Stimulated activated CD8-positive, alpha-beta memory T cell treated with anti-CD3 and anti-CD28 coated beads, Interleukin-4, amount 100 ng/mL, for 4 hours (primary cell): ENCODE measurements at places on chromosomes 2 and 18.

- peak; percentile 27 for DNase-seq
Observed at GRCh38 chr2:147082850-147083522, 761.8 kb upstream of the ACVR2A start.

- DNase-seq = no peak
Observed at GRCh38 chr18:47077111-47077510, 41.7 kb upstream of the ELOA2 start.

GRCh38 chr2:30643674-30644073 is 163.6 kb downstream of the CAPN13 start:
- no peak for DNase-seq

DNA sequence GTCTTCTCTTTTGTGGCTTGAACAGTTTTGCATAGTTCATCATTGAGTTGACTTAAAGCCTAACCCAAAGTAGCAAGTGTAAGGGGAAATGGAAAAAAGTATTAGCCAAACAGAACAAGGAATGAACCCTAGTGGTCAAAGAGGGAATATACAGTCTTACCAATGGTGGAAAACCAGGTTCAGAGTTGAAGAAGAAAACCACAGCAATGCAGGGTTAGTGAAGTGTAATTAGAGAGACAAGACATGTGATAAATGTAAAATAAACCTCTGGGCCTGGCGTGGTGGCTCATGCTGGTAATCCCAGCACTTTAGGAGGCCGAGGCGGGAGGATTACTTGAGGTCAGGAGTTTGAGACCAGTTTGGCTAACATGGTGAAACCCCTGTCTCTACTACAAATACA is 2.4 kb downstream of the TTN start:
- no peak for DNase-seq

GRCh38 chr2:213266421-213266820 is 17.8 kb upstream of the SPAG16 start:
- no peak for DNase-seq

- no peak for DNase-seq
Observed at GRCh38 chr2:125240870-125241269, 1215.8 kb downstream of the CNTNAP5 start.

GRCh38 chr2:64929333-64929732 is 59.9 kb upstream of the SLC1A4 start:
- DNase-seq = no peak

DNA sequence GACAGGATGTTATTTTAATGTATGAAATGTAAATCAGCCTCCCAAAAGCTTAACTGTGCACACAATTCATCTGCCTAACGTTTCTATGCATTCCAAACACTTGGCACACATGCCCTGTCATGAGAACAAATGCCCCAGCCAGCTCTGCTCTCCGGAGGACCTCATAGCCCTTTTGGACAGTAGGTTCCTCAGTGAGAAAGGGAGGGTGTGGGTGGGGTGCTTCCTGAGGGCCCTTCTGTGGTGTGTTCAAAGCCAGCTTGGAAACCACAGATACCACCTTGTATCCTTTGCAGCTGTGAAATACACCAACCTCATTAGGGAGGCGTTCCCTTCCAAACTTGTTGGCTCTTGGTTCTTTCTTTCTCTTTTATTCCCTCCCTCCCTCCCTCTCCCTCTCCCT is 102.2 kb upstream of the ASB18 start:
- no peak for DNase-seq

DNA sequence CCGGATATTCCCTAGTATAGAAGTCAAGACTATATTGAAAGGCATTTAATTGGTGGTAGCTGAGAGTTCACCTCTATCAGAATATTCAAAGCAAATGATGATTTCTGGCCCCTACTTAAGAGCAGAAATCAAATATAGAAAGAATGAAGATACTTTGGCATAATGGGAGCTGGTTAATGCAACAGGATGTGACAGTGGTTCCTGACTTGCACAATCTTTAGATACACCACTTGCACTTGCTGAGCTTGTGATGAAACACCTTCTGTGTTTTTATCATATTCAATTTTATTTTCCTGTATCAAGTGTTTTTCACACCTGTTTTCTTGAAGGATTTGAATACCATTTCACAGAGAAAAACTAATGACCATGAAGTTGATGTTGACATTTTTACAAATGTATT is 124.1 kb upstream of the CDH19 start:
- DNase-seq = no peak

- DNase-seq = no peak
Observed at GRCh38 chr2:48045613-48046012, 139.3 kb upstream of the FBXO11 start.

GRCh38 chr2:192416060-192416459 is 221.3 kb upstream of the TMEFF2 start:
- no peak for DNase-seq

- no peak for DNase-seq
Observed at GRCh38 chr18:6543330-6543908, 128.7 kb upstream of the L3MBTL4 start.

- DNase-seq = no peak
Observed at GRCh38 chr2:127664065-127664894, 11.1 kb downstream of the LIMS2 start.

DNA sequence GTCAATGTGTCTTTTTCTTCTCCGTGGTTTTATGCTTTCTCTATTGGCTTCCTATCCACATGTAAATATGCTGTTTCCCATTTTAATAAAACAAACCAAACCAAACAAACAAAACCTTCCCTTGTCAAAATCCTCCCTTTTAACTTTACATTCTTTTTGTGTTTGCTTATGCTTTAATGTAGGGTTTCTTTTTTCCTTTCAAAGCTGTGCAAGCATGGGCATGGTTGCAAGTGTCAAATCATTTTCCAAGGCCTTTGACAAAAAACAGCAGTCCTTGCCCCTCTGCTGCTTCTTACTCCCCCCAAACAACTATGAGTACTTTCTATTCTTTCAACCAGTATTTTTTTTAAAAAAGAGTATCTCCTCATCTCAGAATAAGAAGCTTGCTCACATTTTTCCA is 66.0 kb upstream of the ACYP2 start:
- no peak for DNase-seq

DNA sequence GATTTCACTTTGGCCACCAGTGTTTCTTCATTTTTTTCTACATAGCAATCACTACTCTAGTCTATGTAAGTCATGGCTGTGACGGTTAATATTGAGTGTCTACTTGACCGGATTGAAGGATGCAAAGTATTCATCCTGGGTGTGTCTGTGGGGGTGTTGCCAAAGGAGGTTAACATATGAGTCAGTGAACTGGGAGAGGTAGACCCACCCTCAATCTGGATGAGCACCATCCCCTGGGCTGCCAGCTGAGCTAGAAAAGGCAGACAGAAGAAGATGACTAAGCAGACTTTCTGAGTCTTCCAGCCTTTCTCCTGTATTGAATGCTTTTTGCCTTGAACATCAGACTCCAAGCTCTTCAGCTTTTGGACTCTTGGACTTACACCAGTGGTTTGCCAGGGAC is 265.0 kb upstream of the SLC8A1 start:
- DNase-seq = no peak

GRCh38 chr2:188607501-188607900 is 315.8 kb downstream of the GULP1 start:
- DNase-seq = no peak

- no peak for DNase-seq
Observed at GRCh38 chr2:72124376-72124775, 23.3 kb downstream of the CYP26B1 start.

DNA sequence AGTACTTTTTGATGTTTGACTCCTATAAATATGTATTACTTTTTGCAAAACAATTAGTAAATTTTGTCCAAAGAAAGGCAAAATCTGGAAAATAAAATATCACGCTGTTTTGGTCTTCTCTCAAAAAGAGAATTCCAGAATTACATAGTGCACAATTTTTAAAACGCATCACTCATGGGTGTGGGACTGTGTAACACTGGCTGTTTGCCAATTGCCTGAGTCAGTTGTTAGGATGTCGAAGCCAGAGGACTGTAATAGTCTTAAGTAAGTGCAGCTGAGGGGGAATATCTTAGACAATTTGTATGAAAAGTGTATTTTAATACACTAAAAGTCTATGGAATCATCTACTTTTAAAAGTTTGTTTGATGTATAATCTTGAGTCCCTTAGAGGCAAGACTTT is 24.1 kb upstream of the EPHA4 start:
- no peak for DNase-seq

DNA sequence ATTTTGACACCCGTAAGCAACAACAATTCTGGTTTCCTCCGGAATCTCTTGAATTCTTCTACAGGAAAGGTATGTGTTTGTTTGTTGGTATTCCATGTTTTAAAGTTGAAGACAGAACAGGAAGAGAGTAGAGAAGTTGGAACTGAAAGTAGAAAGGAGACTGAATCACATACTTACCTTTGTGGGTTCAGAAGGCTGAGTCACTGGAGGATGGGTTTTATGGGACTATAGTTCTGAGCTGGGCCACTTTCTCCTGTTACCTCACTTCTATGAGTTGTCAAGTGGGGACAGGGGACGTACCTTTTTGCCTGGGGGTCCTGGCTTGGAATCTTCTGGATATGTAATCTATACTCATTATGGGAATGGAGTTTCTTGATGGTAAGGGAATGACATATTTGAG is 40.9 kb downstream of the KDM3A start:
- DNase-seq = no peak

- DNase-seq = no peak
Observed at GRCh38 chr2:68643011-68643873, at the start of gene PROKR1. Gene PROKR1, plus strand, starts transcription at chr2:68643579. Its CDS starts 2,243 bp downstream, at chr2:68645822.

DNA sequence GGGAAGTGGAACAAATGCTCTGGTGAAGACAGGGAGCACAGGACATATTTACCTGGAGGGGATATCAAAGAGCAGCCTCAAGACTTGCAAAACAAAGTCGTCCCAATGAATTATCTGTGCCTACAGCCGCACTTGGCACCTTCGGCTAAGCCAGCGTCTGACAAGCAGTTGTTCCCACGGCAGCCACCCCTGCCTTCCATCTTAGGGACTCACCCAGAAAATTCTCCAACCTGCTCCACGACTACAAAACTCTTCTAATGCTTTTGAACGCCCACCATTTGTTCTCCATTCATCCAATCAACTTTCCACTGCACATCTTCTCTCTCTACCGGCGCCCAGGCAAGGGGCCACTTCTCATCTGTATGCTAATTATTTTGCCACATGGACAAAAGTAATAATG is 7.0 kb downstream of the MYT1L start:
- no peak for DNase-seq

- DNase-seq = no peak
Observed at GRCh38 chr2:119428488-119429224, 3.0 kb upstream of the TMEM37 start.

GRCh38 chr18:57439985-57440330 is 4.8 kb downstream of the ONECUT2 start:
- DNase-seq = no peak

GRCh38 chr2:194380011-194380410 is 1277.0 kb upstream of the SLC39A10 start:
- DNase-seq = no peak

DNA sequence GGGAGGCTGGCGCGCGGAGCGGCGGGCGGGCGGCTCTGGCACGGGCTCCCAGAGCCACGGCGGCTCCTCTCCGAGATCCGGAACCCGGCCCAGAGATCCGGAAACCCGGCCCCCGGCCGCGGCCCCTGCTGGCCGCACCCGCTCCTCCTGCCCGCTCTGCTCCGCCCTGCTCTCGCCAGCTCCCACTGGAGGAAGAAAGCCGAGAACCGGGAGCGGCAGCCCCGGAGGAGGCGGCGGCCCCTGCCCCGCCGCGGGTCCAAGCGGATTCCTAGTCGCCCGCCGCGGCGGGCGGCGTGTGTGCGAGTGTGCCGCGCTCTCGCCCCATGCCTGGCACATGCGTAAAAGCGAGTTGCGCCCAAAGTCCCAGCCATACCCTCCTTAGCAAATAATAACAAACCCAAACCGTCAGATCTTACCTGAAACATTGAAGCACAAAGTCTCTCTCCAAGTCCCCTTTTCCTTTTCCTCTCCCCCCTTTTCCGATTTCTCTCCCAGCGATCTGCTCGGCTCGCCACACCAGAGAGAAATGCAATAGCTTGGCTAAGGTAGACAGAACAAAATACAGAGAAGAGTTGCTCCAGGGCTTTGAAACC is 108.7 kb upstream of the KCTD1 start:
- no peak for DNase-seq

DNA sequence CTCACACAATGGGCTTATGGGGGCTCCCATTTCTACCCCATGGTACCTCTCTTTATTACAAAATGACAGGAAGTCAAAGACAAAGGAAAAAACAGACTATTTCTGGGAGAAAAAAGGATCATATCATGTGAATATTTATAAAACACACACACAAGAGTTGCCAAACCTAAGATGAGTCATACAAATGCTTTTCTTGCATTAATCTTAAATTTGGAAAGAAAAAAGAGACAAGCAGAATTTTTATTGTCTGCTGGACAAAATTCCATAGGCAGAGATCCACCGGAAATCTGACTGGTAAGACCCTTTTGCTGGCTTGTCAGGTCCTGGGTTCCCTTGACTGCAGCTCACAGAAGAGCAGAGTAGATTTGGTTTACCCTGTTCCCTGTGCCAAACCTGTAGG is 1732.3 kb upstream of the PIK3C3 start:
- no peak for DNase-seq

DNA sequence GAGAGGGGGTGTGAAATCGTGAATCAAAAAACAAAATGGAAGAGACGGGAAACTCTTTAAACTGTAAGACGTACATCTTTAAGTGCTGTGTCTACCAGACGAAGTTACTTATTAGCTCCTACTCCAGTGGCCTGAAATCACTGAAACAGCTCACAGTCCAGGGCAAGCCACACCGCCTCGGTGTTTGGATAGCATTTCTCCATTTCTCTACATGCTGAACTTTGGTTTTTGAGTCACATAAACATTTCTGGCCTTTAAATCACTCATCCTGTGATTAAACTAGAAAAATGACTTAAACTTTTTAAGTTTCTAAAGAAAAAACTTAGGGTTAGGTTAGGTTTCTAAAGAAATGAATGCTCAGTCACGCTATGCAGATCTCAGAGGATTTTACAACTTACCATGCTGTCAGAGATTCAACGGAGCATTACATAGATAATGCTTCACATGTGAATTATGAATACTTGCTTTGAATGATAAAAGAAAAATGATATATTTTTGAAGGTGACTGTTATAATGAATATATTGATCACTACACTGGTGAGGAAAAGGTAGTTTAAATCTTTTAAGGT is 138.4 kb downstream of the MBP start:
- no peak for DNase-seq

GRCh38 chr2:242002944-242003343 is 133.4 kb downstream of the RTP5 start:
- no peak for DNase-seq

GRCh38 chr2:134999521-134999920 is 47.7 kb downstream of the MAP3K19 start:
- DNase-seq = no peak

GRCh38 chr18:21930177-21930576 is 189.6 kb downstream of the MIB1 start:
- no peak for DNase-seq

DNA sequence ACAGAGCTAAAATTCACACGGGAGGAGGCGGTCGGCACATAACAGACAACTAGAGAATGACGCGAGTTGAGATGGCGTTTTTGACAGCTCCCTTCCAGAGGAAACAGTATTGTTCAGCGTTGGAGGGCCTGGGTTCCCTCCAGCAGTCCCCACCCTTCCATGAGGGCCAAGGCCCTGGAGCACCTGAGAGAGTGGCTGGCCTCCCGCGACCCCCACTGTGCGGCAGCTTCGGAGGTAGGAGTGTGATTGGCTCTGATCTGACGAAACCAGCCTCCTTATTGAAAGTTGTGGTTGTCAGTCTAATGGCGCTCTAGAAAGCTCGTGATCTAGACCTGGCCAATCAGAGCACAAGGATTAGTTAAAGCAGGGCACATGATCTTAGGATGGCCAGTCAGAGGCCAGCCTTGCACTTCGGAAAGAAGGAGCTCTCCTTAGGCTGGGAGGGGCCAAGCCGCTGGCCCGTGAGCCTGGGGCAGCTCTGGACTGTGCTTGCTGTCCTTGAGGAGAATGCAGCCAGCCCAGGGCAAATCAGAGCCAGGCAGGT is 104.5 kb upstream of the CELF4 start:
- DNase-seq = no peak

GRCh38 chr2:9796056-9797010 is 46.9 kb upstream of the TAF1B start:
- no peak for DNase-seq
